Activated gamma-delta T cell treated with anti-CD3 and anti-CD28 coated beads, Interleukin-2, amount 50 U/mL, for 16 hours (primary cell): ENCODE measurements at places on chromosomes 3 and 15.

GRCh38 chr3:72964633-72965032, 32.0 kb upstream of the PPP4R2 start:
- DNase-seq, result no peak

GRCh38 chr15:58690703-58691102, 58.8 kb downstream of the ADAM10 start:
- DNase-seq, result no peak

- no peak for DNase-seq
These were observed 147.5 kb downstream of the NTRK3 start for GRCh38 chr15:88108991-88109390.

- no peak for DNase-seq
These were observed 22.4 kb downstream of the CHRNA3 start for GRCh38 chr15:78598348-78598747.

GRCh38 chr15:73323374-73323955, 45.3 kb downstream of the HCN4 start:
- no peak for DNase-seq

DNA sequence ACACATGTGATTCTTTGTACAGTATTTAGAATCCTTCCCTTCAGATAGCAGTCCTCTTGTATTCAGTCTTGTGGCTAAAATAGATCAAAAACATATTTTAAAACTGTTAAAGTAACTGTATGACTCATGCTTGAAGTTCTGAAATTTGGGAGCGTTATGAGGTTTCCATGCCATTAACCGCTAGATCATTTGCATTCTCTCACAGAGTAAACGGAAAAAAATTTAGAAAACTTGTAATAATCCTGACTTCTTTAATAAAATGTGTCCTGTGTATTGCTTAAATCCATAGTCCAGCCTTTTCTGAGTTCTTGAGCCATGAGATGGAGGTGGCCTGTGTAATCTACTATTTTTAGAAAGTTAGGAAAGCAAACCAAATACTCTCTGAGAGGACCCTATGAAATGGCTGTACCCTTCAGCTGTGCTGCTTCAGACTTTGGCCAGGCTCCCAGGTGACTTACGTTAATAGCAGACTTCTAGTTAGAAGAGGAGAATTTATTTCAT, 33.8 kb downstream of the MBNL1 start:
- DNase-seq, result no peak

DNA sequence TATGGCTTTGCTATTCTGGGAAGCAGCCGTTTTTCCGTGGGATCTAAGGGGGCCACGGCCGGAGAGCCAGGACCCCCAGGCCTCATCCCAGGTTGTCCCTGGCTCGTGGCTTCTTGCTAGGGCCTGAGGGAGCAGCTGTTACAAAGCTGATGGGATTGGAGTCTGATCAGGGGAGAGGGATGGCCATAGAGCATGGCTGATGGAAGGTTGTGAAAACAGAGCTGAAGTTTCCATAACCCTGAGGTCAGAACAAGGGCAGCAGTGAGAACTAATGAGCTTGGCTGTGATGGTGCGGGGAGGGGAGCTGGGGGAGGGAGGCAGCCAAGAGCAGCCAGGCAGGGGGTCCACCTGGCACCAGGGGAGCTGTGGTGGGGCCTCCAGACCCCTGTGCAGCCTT, 63.0 kb downstream of the LINGO1 start:
- DNase-seq, result no peak

DNA sequence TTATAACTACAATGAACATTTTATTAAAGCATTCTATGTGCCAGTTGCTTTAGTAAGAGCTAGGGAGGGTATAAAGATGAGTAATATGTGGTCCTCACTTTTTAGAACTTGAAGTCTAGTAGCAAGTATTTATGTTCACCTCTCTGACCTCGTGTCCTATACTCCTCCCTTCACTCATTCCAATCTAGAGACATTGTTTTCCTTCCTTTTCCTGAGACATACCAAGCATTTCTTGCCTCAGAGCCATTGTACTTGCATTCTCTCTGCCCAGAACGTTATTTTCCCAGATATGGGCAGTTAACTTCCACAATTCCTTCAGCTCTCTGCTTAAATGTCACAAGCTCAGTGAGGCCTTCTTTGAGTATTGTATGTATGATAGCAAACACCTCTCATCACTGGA, 408.6 kb downstream of the PDCD6IP start:
- no peak for DNase-seq
